CD8-positive, alpha-beta memory T cell (primary cell): ENCODE measurements at places on chromosomes 5 and 9.
A peak's percentile ranks its signal among the peaks of the same experiment; 100 is the strongest.

- no peak for DNase-seq
Measured at GRCh38 chr5:139752506-139753473, 42.8 kb upstream of the PSD2 start.

DNA sequence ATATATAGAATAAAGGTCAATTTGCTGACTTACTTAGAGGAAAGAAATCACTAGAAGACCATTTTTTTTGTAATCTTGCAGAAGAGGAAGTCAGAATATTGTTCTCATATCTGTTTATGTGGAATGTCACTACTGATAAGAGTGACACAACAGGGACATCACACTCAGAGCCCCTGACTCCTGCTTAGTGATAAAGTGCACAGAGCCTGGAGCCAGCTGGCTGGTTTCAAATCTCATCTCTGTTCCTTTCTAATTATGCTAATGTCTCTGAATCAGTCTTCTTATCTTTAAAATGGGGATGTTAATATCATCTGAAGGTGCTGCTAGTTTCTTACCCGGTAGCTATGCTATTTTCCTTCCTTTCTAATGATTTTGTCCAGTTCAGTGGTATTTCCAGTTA lies 58.6 kb upstream of the LIFR start:
- no peak for DNase-seq

DNA sequence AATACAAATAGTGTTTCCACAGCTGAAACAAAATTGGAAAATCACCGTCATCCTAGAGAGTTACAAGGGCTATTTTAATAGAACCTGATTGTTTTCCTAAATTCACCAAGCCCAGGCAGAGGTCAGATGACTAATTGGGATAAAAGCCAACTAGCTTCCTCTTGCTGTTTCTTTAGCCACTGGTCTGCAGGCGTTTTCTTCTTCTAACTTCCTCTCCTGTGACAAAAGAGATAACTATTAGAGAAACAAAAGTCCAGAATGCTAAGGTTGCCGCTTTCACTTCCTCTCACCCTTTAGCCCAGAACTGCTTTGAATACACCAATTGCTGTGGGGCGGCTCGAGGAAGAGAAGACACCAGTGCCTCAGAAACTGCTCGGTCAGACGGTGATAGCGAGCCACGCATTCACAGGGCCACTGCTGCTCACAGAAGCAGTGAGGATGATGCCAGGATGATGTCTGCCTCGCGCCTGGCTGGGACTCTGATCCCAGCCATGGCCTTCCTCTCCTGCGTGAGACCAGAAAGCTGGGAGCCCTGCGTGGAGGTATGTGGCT lies at the start of gene TLR4:
TSS of gene TLR4 (plus strand) at position 380 of the 552 bp plus-strand sequence. CDS start at position 450, 70 bp downstream.
- no peak for DNase-seq

DNA sequence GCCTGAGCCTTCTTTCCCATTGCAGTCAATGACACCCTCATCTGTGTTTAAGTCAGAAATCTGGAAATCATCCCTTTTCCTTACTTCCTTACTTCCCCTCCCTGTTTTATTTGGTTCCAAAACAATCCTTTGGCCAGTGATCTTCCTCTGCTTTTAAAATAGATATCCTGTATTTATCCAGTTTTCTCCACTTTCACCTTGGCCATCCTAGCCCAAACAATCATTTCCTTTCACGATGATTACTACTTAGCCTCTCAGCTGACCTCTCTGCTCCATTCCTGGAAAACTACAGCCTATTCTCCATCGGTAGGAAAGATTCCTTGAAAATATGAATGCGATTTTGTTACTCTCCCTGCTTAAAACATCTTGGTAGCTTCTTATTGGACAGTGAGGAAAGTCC lies 565.4 kb downstream of the TLR4 start:
- no peak for DNase-seq

GRCh38 chr5:17396247-17396646 lies 101.8 kb upstream of the TAF11L2 start:
- no peak for DNase-seq

- DNase-seq = no peak
Measured at GRCh38 chr5:14414007-14414406, 167.6 kb upstream of the OTULINL start.

DNA sequence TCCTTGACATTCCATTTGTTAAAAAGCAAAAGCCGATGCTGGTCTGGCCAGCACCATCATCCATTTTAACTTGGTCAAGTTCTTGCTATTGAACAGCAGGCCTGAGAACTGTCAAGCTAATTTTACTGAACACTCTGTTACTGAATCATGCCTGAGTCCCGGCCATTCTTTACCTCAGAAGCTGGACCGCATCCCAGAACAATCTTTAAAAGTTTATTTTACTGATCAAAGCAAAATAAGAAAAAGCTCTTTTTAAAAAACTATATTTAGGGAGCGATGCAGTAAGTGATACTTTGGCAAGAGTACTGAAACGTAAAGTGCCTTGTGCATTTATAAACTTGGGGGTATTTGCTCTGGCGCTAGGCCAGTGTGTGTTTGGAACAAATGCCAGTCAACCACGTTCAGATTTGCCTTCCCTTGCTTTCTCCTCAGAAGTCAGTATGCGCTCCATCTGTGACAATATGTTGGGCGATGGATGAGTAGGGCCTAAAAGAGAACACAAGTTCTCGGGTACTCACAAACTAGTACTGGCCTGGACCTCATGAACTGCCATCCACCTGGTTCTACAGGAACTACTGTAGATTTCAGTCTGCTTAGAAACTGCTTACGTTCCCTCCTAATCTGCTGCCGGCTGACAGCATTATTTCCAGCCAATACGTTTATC lies 161.9 kb downstream of the MAPKAP1 start:
- no peak for DNase-seq

DNA sequence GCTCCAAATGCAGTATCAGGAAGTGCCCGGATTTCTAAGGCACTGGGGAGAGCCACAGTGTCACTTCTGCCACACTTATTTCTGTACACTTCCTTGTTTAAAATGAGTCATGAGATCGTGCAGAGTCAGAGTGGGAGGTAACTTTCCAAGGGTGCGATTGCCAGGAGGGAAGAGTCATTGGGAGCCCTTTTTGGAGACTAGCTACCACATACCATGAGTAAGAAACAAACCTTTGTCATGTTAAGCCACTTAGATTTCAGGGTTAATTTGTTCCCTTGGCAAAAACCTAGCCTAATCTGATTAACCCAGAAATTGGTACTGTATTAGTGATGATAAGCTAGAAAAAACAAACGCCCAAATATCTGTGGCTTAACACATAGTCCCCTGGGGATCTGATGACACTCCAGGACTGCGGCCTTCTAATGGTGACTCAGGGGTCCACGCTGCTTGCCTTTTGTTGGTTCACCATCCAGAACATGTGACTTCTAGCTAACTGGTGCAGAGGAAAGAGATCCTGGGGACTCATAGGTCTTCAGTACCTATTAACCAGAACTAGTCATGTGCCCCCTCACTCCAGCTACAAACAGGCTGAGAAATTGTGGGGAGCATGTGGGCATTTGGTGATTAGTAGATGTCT lies 48.6 kb upstream of the TLE1 start:
- DNase-seq = no peak

DNA sequence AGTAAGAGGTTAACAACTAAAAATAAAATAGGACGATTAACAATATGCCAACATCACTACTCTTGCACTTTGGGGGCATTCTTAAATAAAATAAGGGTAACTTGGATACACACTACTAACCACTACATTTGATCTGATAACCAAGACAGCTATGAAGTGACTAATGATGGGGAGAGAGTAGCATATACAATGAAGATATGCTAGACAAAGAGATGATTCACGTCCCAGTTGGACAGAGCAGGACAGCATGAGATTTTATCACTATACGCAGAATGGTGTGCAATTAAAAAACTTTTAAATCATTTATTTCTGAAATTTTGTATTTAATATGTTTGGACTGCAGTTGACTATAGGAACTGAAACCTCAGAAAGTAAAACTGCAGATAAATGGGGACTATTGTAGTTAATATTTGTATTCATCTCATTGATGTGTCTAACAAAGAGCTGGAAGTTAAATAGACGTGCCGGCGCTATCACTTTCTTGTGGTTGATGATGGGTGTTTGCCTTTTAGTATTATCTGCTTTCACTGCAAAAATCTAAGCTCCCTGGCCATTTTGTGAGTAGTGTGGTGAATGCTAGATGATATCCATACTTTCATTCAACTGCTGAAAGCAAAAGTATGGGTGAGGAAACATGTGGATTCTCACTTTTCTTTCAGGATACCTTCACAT lies 18.7 kb downstream of the GIN1 start:
- DNase-seq = no peak

DNA sequence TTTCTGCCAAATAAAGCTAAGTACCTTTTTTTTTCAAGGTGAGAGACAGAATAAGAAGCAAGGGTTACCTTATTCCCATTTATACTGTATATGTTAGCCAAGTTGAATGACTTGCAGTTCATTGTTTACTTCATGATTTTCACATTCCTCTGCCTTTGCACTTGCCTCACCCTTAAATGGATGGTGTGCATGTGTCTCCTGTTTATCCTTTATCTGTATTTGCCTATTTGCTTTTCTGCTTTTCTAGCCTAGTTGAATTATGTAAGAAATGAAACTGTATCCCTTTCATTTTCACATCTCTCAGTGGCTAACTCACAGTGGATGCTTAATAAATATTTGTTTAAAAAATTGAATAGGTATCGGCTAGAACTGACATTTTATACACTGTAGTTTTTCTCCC lies 200.8 kb upstream of the ST8SIA4 start:
- DNase-seq = no peak

GRCh38 chr5:89595056-89595455 lies 712.1 kb upstream of the MEF2C start:
- DNase-seq = no peak

DNA sequence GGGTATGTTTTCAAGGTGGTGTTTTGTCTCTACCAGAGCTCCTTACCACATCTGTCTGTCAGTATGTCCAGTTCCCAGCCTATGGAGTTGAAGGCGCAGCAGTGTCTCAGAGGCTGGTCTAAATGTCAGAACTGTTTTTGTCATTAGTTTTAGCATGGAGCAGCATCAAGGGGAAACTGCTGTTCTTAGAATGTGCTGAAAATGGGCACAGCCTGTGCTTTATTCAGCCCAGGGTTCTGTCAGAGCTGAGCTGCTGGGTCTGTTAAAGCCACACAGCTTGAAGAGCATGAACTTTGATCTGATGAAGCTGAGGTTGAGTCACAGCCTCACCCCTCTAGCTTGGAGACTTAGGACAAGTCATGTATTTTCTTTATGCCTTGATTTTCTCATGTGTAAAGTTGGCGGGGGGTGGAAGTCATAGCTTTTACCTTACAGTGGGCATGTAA lies 71.9 kb downstream of the RALGPS1 start:
- DNase-seq = peak; percentile 56

DNA sequence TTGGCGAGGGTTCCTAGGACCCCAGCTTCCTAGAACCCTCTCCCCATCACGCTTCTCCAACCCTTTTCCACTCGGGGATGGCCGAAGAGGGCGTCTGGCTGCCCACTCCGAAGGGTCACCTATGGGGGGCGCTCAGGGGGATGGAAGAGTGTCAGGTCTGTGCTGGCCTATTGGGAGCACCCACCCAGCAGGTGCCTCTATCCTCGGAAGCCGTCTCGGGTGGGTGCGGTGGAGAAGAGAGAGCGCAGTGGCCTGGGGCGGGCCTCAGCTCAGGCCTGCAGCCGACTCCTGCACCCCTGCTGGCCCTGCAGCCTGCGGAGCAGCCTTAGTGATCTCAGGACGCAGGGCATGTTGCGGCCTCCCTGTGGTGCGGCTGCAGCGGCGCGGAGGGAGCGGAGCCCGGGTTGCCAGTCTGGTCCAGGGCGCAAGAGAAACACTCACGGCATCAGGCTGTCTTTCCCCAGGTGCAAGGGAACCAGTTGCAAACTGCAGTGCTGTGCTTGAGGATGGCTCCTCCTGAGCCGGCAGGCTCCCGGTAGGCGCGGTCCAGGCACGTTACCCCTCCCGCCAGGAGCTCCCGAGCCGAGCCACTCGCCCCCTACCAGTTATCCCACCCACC lies 1.5 kb upstream of the IRX2 start:
- DNase-seq = no peak

DNA sequence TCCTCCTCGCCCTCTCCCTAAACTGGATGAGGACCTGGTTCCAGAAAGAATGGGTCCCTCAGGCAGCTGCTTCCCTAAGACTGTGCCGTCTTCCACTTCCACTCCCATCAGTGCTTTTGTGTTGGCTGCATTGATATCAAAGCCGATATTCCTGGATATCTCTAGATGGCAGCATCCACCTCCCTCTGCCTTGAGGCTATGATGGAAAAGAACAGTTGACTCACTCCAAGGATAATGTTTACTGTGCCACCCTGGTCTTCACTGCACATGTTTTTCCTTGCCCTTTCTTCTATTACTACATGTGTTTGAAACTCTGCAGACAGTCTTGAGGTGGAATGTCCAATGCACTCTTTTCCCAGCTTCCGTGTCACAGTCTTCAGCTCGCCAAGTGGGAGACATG lies 211.6 kb downstream of the MAST4 start:
- no peak for DNase-seq

DNA sequence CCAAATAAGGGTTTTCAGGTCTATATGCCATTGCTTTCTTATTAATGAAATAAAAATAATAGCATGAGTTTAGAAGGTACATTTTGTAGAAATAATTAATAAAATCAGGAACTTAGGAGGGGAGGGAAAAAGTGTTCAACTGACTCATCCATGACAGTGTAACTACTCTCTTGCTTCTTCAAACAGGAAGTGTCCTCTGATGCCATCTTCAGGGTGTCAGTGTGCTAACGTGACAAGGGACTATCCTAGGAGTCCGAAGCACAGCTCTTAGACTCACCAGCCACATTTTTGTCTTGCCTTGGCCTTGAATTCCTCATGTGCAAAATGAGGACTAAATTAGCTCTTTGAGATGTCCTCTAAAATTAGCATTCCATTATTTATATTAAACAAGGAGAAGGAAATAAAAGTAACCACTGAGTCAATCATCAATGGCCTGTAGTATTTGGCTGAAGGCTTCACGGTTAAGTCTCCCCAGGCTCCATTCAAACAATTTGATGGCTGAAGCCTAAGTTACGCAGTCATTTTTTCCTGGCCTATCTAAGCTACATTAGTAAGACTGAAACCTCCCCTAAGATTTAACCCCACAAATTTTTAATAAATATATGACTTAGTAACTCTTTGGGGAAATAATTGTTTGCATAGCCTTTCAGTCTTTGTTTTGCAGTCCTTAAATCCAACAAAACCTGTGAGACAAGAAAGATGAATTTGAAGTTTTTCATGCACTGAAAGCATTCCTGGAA lies 151.1 kb downstream of the ARL15 start:
- no peak for DNase-seq

DNA sequence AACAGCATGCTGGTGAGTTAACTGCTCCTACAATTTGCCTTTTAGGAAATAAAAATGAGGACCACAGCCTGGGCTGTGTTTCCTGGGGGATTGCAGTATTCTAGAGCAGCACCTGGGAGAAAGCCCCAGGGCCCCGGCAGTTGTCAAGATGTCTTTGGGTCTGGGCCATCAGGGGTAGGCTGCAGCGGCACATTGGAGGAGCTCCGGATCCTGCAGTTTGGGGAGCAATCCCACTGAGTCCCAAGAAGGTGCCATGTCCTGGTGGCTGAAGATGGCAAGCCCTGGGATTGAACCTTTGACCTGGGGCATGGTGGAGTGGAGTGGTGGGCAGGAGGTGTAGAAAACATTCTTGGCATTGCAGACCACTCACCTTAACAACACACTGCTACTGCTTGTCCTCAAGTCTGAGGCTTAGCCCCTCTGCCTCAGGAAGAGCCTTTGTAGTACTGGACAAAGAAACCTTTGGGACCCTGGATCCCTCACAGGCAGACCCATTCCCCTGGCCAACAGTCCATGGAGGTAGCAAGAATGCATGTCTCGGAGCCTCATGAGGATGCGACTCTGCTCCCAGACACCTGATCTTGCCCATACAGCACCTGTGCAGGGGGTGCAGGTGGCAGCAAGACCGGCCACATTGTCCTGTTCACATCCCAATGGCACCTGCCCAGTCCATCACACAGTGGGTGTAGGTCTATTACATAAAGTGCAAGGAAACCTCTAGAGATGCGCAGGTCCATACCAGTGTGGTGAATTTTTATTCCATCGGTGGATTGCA lies 159.1 kb upstream of the IRX2 start:
- DNase-seq = no peak
